ENCODE measurements at places on chromosomes 1 and 21.
A peak's percentile ranks its signal among the peaks of the same experiment; 100 is the strongest.

GRCh38 chr1:22665752-22666151 lies 12.7 kb downstream of the C1QB start:
- DNase-seq: peak; percentile 64

- DNase-seq: no peak
Observed at GRCh38 chr1:243748227-243748626, 101.8 kb downstream of the AKT3 start.

DNA sequence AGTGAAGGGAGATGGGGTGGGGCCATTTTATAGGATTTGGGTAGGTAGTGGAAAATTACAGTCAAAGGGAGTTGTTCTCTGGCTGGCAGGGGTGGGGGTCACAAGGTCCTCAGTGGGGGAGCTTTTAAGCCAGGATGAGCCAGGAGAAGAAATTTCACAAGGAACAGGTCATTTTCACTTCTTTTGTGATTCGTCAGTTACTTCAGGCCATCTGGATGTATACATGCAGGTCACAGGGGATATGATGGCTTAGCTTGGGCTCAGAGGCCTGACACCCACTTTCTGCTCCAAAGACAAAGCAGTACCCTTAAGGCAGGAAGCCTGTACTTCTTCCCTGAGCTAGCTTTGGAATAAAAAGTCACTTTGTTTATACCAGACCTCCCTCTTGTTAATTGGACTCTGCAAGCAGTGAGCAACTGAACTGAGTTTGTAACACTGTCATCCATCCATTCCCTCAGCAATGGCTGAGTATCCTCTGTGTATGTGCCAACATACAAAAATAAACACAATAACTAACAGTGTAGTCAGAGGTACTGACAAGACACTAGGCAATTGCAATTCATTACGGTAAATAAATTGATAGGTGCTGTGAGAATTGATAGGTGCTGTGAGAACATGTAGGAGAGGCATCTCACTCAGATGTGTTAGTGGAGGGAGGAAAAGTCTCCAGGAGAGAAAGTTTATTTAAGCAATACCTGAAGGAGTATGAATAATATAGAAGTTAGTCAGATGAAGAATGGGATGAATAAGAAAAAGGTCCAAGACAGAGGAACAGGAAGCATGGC lies 14.7 kb upstream of the RGS2 start:
- no peak for DNase-seq

GRCh38 chr1:217881607-217882332 lies 250.6 kb downstream of the SPATA17 start:
- DNase-seq: no peak

DNA sequence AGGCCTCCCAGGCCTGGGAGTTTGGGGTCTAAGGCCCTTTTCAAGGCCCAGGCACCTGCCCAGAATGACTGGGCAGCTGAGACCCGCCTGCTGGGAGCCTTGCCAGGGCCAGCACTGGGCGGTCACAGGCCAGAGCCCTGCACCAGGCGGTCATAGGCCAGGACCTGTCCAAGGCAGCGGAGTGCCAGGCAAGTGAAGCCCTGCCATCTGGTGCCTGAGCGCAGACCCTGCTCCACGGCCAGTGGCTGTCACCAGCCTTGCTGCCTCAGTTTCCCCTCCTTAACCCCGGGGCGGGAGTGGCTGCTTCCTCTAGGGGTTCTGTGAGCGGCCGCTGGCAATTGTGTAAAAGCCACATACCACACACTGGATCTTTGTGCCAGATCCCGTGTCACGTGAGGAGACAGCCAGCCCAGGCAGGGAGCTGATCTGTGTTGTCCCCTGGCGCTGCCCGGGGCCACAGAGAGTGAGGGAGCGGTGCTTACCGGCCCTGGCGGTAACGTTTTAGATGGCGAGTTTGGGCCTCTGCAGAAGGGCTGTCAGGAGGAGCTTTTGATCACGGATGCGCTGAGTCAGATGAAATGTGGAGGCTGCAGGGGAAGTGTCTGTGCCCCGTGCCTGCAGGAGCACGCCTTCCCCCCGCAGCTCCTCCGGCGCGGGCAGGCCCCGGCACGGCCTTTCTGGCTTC lies 4.6 kb downstream of the COL18A1 start:
- no peak for DNase-seq

DNA sequence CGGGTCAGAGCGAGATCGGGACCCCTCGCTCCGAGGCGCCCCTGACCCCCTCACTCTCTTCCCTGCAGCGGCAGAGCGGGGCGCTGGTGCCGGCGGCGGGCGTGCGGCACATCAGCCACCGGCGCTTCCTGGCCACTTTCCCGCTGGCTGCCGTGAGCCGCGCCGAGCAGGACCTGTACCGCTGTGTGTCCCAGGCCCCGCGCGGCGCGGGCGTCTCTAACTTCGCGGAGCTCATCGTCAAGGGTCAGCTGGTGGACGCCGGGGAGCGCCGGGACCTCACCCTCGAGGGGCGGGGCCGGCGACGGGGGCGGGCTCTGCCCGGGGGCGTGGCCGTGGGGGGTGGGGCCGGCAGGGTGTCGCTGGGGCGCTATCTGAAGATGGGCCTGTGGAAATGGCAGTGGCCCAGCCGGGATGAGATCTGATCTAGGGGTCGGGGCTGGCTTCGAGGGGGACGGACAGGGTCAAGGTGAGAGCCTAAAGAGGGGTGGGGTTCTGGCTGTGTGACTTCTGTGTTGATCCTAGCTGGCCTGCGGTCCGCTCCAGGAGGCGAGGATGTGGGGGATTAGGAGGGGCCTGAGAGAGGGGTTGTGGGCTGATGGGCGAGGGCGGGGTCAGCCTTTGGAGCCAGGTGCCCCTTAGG lies 23.6 kb downstream of the PTPRU start:
- DNase-seq: peak; percentile 92

DNA sequence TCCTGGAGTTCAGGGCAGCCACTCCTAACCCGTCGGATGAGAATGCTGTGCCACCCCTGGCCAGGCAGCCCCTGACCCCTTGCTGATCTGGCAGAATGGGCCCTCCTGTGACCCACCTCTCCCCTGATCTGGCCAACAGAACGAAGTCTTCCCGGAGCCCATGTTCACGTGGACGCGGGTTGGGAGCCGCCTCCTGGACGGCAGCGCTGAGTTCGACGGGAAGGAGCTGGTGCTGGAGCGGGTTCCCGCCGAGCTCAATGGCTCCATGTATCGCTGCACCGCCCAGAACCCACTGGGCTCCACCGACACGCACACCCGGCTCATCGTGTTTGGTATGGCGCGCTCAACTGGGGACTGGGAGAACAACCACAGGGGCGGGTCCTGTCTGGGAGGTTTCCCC lies 104.1 kb upstream of the KLHDC7A start:
- no peak for DNase-seq
